ENCODE measurements at places on chromosomes 11 and 22.
A peak's percentile ranks its signal among the peaks of the same experiment; 100 is the strongest.

- no peak for DNase-seq
Measured at GRCh38 chr11:57405271-57405860, 14.9 kb upstream of the PRG2 start.

DNA sequence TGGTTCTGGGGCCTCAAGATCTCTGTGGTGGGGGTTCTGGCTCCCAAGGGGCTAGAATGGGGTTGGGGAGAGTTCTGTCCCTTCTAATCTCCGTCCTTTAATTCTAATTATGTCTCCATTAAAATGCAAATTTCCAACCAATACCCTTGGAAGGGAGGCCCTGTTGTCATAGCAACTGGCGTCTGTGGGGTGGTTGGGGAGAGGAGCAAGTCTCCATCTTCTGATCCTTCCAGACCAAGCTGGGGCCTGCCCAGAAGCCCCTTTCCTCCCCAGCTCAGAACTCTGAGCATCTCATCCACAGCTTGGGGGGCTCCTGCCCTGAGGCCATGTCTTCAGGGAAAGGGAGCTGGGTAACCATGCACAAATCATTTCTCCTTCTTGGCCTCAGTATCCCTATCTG lies 5.4 kb upstream of the RPS19BP1 start:
- no peak for DNase-seq

DNA sequence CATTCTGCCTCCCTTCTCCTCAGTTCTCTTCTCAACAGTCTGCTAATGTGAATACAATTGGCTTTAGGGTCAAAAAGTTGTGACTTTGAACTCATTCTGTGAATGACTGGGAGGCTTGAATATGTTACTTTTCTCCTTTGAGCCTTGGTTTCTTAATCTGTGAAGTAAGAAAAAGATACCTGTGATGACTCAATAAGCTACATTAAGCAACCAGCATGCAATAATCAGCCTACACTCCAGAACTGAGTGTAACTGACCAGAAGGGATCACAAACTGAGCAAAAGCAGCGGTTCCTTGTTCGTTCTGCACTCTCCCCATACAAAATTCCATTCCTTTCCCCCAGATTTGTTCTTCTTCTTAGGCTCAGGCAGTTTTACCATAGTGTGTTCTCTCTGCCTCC lies 23.4 kb downstream of the ZNF202 start:
- DNase-seq: no peak

DNA sequence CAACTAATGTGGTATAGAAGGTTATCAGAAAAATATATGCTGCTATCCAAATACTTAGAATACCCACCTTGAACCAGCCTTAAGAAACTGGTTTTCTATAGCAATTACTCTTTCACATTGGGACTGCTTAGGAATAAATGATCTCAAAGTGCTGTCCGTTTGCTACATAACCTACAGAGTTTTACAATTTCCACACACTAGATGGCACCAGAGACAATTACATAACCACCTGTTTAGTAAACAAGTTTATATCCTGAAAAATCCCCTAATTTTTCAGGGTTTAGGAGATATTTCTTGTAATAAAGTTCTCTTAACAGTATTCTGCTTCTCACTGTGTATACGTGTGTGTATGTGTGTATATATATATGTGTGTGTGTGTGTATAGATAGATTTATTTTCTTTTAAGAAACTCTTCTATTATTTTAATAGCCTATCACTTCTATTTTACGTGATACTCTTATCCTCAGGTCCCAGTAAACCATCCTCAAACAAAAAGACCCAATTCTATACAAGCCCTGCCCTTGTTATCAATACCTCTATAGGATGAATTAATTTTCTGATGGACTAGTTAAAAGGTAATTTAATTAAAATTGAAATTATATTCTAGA lies 6.7 kb upstream of the OR5I1 start:
- DNase-seq: peak; percentile 43

DNA sequence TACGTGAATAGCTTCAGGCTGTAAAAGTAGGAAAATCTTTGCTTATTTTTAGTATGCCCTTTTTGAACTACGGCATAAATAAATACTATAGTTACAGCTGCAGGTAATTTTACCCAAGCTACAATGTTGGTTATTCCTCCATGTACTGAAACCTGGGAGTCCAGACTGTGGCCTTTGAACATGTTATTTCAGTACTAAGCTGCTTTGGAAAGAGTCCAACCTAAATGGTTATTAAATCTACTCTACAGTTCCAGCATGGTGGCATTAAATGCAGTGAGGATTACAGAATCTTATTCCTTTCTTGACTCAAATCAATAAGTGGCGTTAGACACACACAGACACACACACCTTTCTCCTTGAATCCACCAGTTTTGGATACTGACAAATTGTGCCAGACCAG lies 165.1 kb downstream of the MSANTD4 start:
- no peak for DNase-seq

- DNase-seq: no peak
Measured at GRCh38 chr11:3022982-3023381, 30.9 kb upstream of the NAP1L4 start.

DNA sequence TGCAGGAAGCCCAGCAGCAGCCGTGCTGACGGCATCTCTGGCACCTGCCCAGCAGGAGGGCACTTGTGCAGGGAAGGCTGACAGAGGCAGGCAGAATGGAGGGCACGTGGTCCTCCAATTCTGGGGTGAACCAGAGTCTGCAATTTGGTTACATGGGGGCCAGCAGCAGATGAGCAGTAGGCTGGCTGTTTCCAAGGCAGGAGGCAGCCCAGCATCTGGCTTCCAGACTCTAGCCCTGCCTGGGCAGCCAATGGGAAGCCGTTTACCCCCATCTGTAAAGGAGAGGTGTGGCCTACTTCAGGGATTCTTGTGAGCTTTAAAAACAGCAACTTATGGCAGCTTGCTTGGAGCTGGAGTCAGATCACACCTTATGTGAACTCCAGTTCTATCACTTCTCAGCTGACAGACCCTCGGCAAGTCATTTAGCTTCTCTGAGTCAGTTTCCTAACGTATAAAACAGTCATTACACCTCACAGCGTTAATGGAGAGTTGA lies 27.9 kb upstream of the RASL10A start:
- no peak for DNase-seq

- no peak for DNase-seq
Measured at GRCh38 chr11:83611600-83611999, 325.4 kb upstream of the CCDC90B start.

DNA sequence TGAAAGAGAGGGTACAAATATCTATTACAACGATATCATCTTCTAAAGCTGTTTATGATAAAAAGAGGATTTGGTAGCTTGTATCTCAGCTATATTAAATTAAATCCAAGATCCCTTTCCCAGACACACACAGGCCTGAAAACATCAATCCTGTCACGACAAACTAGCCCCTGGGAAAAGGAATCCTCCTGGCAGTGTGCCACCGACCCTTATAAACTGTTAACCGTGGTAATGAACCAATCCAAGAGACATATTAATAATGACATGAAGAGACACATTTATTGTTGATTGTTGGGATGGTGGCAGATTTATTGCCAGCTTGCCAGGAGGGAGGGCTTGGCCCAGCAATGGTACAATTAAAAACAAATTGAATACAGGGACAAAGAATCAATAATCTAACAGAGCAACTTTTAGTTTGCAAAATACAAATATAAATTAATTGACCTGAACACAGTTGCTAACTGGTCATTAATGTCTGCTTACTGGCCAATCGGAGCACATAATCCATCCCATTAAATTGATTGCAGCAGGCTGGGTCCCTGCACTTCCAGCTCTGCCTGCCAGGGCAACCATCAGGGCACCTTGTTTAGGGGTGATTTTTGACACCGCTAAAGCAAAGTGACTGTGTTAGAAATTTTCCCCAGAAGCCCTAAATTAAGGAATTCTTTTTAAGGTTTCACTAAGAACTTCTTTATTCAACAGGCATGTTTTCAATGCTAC lies 887.6 kb downstream of the OPCML start:
- no peak for DNase-seq

- no peak for DNase-seq
Measured at GRCh38 chr22:38482662-38483308, 14.9 kb downstream of the KDELR3 start.

DNA sequence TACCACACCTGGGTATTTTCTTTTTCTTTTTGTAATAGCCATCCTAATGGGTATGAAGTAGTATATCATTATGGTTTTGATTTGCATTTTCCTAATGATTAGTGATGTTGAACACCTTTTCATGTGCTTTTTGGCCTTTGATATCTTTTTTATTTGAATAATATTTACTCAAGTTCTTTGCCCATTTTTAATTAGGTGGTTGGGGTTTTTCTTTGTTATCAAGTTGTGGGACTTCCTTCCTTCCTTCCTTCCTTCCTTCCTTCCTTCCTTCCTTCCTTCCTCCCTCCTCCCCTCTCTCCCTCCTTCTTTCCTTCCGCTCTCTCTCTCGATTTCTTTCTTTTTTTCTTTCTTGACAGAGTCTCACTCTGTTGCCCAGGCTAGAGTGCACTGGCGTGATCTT lies 75.0 kb upstream of the PDGFD start:
- no peak for DNase-seq

GRCh38 chr11:8683115-8683807 lies 669 bp downstream of the RPL27A start:
- DNase-seq: no peak

- no peak for DNase-seq
Measured at GRCh38 chr22:28934026-28934425, 50.7 kb downstream of the ZNRF3 start.

GRCh38 chr11:78943154-78943553 lies 368.5 kb upstream of the NARS2 start:
- DNase-seq: no peak

DNA sequence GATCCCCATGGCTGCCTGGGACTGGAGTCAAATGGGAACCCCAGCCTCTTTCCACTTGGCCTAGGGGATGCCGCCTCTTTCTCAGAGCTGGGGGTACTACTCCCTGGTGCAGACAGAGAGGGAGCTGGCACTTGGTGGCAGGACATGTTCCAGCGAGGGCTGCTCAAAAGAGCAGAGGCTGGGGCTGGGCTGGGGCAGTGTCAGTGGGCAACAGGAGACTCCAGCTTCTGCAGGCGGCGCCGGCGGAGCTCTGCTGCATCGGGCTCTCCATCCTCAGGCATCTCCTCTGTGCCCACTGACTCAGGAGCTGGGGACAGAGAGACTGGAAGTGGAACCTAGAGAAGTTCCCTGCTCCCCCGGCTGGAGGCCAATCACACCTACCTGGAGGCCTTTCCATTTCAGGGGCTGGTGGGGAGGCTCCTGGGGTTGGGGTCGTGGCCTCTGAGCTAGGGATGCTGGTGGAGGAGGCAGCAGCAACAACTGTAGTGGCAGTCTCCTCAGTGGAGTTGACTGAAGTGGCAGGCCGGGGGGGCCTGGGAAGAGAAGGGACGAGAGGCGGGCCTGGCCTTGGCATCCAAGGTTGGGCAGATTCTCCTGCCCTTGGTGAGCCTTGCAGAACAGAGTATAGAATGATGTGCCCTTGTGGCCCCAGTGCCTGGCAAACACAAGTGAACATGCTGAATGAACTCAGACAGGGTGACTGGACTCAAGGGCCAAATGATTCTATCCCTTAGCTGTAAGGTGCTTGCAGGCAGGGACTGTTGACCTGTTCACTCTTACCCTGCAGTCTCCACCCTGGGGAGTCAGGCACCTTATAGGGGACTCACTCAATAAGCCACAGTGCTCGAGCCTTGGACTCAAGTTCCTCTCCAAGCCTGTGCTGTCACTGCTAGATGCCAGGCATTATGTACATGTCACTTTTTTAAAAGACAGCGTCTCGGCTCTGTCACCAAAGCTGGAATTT lies 5.9 kb downstream of the SYVN1 start:
- no peak for DNase-seq

- peak; percentile 11 for DNase-seq
Measured at GRCh38 chr11:2867722-2868505, 17.7 kb downstream of the CDKN1C start.

GRCh38 chr11:33067294-33067693 lies 27.9 kb downstream of the TCP11L1 start:
- DNase-seq: no peak

DNA sequence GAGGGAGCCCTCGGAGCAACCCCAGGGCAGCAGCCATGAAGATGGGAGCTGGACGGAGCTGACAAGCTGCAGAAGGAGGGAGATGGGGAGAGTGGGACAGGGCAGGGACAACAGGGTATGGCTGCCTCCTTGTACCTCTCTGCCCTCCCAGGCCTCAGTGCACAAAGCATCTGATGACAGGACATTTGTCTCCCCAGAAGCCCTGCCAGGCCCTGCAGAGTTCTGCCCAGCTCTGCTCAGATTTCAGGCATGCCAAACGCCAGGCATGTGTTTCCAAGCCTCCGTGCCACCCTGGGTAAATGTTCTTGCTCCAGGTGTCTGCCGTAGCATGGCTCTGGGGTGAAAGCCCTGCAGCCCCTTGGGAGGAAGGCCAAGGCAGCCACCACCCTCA lies 1.1 kb upstream of the IFITM10 start:
- no peak for DNase-seq

- no peak for DNase-seq
Measured at GRCh38 chr22:44543781-44544477, 45.9 kb upstream of the RTL6 start.

DNA sequence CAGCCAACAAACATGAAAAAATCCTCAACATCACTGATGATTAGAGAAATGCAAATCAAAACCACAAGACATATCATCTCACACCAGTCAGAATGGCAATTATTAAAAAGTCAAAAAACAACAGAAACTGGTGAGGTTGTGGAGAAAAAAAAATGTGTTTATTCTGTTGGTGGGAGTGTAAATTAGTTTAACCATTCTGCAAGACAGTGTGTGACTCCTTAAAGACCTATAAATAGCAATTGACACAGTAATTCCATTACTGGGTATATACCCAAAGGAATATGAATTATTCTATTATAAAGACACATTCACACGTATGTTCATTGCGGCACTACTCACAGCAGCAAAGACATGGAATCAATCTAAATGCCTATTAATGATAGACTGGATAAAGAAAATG lies 427.3 kb upstream of the CHORDC1 start:
- no peak for DNase-seq

DNA sequence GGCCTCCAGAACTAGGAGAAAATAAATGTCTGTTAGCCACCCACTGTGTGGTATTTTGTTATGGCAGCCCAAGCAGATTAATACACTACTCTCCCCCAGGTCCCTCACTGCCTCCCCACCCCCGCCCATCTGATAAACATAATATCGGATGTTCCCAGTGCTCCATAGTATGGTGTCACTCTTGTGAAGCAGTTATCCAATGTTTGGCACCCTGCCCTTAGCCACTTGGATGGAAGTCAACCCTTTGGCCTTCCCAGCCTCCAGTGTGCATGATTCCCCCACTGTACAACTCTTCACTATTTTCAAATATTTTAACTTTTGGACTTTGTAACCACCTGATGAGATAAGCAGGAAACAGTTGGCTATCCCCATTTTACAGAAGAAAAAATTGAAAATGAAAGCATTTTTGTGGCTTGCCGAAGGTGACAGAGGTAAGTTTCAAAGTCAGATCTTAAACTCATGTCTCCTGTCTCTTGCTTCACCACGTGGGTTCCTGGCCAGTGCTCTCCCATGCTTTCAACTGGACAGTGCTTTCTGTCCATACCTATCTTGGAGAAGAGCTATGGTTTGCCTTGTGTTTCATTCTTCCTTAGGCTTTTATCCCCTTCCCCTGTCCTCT lies 53.2 kb downstream of the ALX4 start:
- DNase-seq: no peak

Measured in hematopoietic multipotent progenitor cell treated with erythropoietin and hydrocortisone succinate and interleukin-3 and kit ligand, for 8 days (in vitro differentiated cells).